ENCODE measurements at places on chromosomes 4 and X.

DNA sequence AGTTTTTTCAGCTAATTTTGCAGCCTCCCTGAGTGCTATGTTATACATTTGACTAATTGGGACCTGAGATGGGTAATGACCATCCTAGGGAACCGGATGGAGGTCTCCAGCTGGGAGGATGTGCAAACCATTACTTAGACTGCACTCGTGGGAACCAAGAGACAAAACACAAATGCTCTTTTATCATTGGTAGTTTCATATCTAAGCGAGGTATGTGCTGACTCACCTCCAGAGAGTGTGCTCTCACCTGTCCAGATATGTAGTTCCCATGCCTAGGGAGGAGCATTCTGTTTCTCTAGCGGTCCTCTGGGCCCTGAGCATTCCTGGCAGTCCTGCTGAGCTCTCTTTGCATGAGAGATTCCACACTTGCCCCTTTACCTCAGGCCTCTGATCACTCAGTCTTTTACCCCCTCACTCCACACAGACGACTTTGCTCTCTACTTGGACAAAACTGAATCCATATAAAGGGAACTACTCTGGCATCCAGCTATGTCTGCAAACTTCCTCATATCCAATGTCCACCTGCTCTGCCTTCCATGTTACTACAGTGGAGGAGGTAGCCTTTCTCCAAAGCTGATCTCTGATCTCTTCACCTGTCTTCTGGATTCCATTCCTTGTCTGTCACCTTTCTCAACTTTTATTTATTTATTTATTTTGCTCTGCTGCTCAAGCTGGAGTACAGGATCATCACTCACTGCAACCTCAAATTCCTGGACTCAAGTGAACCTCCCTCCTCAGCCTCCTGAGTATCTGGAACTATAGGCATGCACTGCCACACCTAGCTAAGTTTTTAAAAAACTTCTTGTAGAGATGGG lies 88.4 kb downstream of the LRP2BP start:
- peak; percentile 97 for DNase-seq

GRCh38 chr4:134906404-134907023 lies 704.9 kb upstream of the PABPC4L start:
- no peak for DNase-seq

- DNase-seq: no peak
These were observed 601 bp downstream of the INPP4B start for GRCh38 chr4:142845293-142846107.

DNA sequence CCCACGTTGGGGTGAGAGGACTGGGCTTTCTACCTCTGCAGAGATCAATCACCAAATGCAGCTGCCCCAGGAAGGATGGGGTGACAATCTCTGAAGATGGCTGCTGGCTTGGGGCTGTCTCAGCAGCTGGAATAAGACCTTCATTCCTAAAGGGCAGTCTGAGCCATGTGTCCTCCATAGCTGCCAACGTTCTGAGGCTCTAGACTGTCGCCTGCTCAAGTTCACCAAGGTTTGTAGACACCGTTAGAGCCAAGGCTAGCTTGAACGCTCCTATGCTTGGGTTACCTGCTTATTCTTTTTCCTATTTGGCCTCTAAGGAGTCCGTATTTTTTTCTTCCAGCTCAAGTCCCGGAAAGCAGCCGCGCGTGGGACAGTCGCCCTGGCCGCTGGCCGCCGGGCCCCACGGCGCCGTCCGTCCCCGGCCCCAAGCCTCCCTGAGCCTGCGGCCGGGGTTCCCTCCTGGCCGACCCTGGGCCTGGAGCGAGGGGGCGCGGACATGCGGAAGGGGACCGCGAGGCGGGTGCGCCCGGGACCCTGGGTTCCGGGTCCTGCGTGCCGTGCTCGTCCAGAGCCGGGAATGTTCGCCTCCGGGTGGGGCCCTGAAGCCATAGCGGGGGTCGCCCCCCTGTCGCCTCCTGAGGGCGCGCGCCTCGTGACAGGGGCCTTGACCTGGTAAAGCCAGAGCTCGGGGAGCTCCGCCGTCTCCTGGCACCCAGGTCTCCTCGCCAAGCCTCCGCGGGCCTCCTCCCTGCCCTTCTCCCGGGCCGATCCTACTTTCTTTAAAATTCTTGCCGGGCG lies 23.3 kb downstream of the MRFAP1 start:
- no peak for DNase-seq

DNA sequence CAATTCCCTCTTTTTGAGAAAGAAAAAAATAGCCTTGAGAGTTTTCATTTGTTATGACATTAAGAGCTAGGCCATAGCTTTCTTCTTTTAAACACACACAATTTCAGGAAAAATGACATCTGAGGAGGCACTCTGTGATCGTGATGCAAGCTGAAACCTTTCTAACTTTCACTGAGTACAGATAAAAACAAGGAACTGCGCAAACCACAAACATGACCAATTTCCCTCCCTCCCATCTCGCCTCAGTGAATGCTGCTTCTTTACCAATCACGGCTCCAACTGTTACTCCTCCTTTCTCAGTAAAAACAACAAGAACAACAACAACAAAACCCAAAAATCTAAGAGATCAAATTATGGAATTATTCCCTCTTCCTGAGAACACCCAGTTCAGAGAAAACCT lies 626.8 kb downstream of the TLL1 start:
- DNase-seq: peak; percentile 33

DNA sequence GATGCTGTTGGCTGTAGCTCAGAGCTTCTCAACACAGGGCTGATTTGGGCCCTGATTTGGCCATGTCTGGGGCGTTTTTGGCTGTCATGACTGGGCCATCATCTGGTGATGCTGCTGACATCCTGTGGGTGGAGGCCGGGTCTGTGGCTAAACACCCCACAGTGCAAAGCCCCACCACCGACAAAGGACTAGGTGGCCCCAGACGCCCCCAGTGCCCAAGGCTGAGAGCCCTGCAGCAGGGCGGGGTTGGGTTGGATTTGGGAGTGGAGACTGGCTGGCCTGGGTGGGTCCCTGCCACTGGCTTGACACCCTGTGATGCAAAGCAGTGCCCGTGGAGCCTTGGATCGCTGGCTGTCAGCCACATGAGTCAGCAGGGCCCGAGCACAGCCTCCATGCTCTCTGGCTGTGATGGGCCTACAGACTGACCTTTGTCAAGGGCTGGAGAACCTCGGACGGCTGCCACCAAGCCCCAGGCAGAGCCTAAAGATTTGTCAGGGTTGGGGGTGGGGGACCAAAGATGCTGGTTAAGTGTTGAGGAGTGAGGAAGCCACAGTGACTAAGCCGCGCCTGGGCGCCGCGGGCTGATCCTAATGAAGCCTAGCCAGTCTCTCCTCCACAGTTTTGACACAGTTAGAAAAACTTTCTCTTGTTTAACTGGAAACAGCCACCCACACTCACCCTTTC lies 28.3 kb downstream of the CYTL1 start:
- no peak for DNase-seq

- DNase-seq: no peak
These were observed 194.4 kb upstream of the PCDH7 start for GRCh38 chr4:30525662-30526315.

GRCh38 chr4:37748485-37748884 lies 62.3 kb upstream of the RELL1 start:
- no peak for DNase-seq

DNA sequence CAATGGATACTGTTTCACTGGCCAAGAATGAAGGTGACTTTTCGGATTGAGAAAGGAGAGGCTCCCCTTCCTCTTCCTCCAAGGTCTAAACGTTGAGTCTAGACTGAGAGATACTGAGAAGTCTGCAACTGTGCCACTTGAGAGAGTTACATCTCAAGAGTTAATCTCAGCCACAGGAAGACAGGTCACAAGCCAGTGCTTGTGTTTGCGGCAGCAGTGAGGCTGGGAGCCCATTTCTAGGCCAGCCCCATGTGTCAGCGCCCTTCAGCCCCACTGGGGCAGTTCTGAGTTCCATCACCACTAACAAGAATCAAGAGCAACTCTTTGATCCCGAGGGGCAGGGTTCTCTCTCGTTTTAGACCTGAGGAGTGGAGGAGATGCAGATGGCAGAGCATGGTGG lies 7.3 kb upstream of the SEC24D start:
- DNase-seq: peak; percentile 54

DNA sequence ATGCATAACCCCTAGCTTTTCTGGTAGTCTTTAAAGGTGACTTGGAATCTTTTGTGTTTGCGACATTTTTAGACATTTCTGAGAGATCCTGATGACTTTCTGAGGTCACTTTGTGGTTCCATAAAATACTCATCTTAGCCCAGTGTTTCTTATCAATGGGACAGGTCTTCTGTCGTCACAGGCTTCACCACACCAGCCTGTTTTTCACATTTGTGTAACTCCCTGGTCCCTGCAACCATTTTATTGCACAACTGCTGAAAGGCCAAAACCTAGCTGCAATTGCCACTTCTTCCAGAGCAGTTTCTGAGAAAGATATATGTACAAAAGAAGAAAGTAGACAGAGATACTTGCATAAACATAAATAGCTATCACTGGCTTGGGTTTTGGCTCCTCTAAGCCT lies 120.9 kb downstream of the IL15 start:
- peak; percentile 36 for DNase-seq
